ENCODE measurements at places on chromosomes 6 and 20.

GRCh38 chr20:698276-698675 is 22.7 kb upstream of the SCRT2 start:
- no peak for DNase-seq

DNA sequence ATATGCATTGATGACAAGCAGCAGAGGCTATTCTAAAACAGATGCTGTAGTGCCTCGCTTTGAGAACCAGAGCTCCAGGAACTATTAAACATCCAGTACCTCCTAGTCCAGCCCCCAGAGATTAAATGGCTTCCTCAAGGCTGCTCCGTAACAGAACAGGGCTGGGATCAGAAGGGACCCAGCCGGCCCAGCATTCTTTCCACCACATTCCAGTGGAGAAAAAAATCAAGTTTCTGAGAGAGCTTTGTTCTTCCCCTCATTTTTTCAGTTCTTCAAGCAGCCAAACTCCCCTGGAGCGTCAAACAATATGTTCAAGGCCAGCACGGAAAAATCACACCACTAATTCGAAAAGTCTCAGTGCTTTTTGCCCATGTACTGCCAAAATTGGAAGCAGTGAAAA is 5.8 kb upstream of the STMND1 start:
- no peak for DNase-seq

GRCh38 chr20:2246069-2246491 is 49.7 kb upstream of the TGM3 start:
- DNase-seq: no peak

- DNase-seq: no peak
These were observed 1.9 kb downstream of the L3MBTL3 start for GRCh38 chr6:130020073-130020906.

DNA sequence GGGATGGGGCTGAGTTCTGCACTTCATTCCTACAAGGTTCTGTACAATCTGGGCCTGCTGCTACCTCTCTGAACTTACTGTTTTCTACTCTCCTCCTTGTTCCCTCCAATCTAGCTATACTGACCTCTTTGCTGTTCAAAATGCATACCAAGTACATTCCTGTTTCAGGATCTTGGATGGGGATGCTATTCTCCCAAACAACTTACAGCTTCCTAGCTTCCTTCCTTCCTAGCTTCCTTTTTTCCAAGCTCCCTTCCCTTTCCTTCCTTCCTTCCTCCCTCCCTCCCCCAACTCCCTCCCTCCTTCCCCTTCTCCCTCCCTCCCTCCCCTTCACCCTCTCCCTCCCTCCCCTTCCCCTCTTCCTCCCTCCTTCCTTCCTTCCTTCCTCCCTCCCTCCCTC is 117.9 kb downstream of the AHI1 start:
- no peak for DNase-seq

DNA sequence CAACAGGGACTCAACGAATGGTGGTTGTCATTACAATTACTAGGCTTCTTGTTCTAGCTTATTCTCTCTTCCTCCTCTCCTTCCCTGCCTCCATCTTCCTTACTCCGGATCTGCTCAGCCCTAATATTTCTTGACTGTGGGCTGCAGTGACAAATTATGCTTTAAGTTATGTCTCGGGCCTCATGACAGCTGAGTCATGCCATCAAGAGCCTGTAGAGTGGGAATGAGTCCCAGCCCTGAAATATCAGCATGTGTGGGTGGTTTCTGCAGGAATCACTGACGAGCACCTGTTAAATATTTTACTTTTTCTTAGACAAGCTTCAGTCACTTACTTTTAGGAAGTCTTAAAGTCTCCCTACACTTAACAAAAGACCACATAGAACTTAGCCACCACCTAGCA is 83.1 kb upstream of the CBLN4 start:
- no peak for DNase-seq

GRCh38 chr6:27608916-27609883 is 136.3 kb upstream of the ZNF184 start:
- DNase-seq: no peak

DNA sequence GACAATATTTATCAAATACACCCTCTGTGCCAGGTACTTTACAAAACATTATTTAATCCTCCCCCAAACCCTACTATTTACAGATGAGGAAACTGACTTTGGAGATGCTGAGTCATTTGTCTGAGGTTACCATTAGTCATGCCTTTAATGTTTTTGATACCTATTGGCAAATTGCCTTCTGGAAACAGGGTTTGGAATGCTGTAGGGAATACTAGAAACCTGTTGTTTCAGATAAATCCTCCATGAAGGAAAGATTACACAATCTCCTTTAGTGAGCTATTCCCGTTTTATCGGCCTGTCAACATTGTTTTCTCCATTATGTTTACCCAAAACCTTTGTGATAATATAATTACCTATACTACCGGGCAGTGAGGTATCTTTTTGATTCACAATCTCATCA is 93.6 kb upstream of the ADGRF1 start:
- no peak for DNase-seq

DNA sequence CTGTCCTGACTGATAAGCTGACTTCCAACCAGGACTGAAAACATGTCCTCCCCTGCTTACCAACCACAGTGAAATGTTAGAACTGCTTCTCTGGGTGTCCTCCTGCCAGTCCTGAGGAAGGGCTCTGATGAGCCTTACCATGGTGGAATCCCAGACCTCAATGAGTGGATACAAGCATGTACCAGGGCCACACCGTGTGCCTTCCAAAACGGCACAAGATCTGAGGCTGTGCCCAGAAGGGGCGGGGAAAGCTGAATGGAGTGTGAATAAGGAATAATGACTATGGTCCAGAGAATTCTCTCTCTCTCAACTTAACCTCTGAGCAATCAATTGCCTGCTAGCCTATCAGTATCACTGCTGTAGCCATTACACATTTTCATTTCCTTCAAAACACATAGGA is 51.7 kb downstream of the PDE10A start:
- DNase-seq: no peak

GRCh38 chr6:25883536-25883935 is 9.5 kb upstream of the SLC17A3 start:
- DNase-seq: no peak

GRCh38 chr6:109000289-109000688 is 94.4 kb downstream of the SESN1 start:
- DNase-seq: no peak

GRCh38 chr20:61693055-61693600 is 372.6 kb downstream of the TAF4 start:
- DNase-seq: no peak

- no peak for DNase-seq
These were observed 4.6 kb downstream of the FOXQ1 start for GRCh38 chr6:1316489-1316971.

DNA sequence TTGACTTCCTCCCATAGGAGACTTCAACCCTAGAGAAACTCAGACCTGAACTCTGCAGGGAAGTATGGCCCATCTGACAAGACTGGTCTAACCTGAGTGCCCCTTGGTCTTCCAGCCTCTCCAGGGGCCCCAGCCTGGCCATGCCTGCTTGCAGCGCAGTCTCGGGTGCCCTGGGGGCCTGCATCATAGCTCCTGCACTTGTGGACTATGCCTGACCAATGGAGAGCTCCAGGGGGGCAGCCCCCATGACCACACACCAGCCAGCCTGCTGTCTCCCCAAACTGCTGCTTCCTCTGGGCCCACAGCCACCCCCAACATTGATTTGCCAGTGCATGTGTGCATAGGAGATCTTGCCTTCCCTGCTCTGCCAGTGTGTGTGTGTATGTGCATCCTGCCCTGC is 608.6 kb upstream of the MARCKS start:
- no peak for DNase-seq

DNA sequence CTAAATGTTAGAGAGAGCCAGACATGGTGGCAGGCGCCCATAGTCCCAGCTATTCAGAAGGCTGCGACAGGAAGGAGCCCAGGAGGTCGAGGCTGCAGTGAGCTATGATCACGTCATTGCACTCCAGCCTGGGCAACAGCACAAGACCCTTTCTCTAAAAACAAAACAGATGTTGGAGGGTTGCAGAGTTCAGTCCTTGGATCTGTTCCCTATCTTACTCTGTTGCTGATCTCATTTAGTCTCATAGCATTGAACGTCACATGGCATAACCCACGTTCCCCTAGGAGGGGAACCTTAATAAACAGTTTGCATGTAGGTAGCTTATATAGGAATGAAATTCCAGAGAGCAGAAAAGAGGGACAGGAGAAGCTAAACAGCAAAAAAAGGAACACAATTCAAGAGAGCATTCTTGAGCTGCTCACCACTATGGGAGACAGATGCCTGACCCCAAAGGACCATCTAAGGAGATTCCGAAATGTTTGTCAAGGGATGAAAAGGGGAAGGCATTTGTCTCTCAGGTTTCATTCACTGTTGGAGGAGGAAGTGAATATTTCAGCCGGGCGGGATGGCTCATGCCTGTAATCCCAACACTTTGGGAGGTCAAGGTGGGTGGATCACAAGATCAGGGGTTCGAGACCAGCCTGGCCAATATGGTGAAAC is 54.6 kb upstream of the PIM1 start:
- DNase-seq: no peak

- no peak for DNase-seq
These were observed 210.2 kb upstream of the CITED2 start for GRCh38 chr6:139584599-139584998.

- no peak for DNase-seq
These were observed 46.8 kb upstream of the CDH22 start for GRCh38 chr20:46354920-46355654.

DNA sequence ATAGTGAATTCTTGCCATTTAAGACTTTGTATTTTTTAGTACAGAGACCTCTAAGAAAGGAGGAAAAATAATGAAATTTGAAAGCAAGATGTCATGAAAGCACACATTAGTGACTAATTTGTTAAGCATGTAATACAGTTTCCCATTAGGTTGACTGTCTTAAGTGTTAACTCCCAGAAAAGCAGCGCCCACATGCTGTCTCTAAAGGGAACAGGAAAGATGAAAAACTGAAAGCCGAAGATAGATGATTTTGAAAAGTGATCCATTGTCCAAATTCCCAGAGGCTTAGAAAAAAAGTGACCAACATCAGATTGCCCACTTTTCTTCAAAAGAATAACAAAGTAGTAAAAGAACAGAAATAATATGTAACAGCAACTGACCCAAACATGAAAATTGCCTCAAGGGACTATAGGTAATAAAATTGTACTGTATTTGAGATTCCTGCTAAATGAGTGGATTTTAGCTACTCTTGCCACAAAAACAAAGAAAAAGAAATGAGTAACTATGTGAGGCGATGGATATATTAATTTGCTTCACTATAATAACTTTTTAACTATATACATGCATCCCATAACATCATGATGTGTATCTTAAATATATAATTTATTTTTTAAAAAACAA is 83.2 kb upstream of the OGFRL1 start:
- DNase-seq: no peak

DNA sequence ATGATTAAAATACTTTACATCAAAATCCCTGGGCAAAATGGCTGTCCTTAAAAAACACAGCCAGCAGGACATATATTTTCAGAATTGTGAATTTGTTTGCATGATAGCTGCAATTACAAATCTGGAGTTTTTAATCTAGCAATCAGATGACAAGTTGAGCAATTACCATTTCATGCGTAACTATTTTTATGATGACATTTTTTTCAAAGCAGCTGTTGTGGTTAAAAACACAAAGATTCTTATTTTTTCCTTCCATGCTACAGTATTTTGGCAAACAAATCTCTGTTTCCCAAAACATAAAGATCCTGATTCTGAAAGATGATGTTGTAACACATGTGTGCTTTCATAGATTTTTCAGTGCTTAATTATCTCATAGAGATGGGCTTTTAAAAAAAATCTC is 90.2 kb downstream of the PHACTR1 start:
- no peak for DNase-seq

DNA sequence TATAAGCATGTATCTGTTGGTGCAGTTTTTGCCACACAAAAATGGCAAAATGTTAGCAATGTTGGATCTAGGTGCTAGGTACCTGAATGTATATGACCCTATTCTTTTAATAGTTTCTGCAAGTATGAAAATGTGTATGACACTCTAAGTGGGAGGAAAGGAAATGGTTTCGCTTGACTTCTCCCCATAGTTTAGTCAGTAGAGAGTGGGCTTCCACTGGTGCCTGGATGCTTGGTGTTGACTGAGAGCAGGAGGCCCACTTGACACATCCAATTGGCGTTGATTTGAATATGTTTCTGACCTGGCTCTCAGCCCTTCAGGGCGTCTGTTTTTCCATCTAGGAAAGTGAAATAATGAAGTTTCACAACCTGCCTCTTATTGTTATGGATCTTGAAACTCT is 41.8 kb upstream of the GABRR1 start:
- no peak for DNase-seq

- no peak for DNase-seq
These were observed 18.9 kb downstream of the ORC3 start for GRCh38 chr6:87608802-87609201.

- DNase-seq: no peak
These were observed 73.7 kb downstream of the FARS2 start for GRCh38 chr6:5335020-5335419.

DNA sequence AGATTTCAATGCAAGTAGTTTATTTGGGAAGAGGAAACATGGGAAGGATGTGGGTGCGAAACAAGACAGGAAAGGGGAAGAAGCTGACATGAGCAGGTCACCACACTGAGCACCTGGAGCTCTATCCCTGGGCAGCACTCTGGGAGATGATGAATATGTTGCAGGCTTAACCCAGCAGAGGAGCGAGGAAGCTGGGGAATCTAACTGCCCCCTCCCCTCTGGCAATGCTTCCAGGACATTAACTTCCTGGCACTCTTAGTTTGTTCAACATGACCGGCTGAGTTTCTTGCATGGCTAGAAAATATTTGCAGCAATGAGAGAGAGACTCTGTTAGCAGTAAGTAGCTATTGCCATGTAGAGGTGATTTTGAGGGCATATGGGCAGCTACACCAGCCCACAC is 4.9 kb upstream of the ADA start:
- no peak for DNase-seq

DNA sequence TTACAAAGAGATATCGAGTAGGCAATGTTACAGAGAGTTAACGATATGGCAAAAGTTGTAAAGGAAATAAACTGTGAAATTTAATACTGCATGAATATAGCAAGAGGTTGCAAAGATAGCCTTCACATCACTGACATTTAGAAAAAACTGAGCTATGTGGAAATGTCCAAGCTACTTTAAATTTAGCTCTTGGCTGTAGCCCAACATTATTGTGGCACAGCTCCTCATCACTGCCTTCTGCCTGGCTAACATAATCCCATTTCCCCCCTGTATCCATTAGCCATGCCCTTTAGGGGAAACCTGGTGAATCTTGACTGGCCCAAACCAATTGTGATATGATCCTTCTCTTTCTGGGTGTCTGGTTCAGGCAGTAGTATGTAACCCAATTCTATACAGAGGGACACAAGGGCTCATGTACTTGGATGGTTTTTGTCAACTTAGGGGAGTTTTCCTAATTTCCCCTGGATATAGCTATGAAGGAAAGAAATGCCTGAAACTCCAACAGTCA is 115.4 kb downstream of the PFDN4 start:
- DNase-seq: no peak

- no peak for DNase-seq
These were observed 146.4 kb upstream of the FAM83B start for GRCh38 chr6:54700158-54700557.
